Stimulated activated effector memory CD8-positive, alpha-beta T cell treated with anti-CD3 and anti-CD28 coated beads, Interleukin-12 subunit alpha, Interleukin-12 subunit beta, amount 100 ng/mL, for 72 hours (primary cell): ENCODE measurements at places on chromosomes 2 and 18.

- DNase-seq: no peak
Observed at GRCh38 chr2:43000242-43001054, 208.1 kb upstream of the HAAO start.

- no peak for DNase-seq
Observed at GRCh38 chr2:8841932-8842331, 4.5 kb upstream of the KIDINS220 start.

DNA sequence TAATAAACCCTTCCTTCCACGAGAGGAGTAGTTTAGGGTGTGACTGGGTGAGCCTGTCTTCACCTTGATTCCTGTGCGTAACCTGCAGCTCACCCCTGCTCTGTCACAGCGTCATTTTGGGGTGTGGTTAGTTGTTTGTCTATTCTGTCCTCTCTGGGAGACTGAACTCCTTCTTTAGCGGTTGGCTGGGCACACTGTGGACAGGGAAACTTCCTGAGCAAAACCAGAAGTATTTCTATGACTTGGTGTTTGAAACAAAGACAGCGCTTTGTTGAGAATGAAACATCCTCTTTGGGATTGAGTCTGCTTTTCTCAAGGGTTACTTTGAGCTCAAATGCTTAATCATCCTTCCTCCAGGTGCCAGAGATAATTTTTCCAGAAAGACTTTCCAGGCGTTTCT is 270.7 kb downstream of the HRH4 start:
- no peak for DNase-seq

DNA sequence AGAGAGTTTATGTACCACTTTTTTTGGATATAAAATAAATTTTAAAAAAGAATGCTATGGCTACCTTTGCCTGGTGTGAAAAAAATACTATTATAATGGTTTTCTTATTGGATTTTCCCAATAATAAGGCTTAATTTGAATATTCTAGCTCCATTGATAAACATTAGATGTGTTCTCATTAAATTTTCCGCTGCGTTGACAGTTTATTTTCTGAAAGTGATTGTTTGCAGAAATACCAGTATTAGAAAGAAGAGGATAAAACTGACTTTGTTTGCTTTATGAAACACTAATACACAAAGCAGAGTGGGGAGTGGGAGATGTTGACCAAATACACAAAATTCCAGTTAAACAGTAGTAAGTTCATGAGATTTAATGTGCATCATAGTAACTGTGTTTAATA is 433.3 kb upstream of the TMEFF2 start:
- no peak for DNase-seq

- DNase-seq: no peak
Observed at GRCh38 chr2:207682557-207682956, 28.9 kb upstream of the CCNYL1 start.
